Activated naive CD4-positive, alpha-beta T cell treated with anti-CD3 and anti-CD28 coated beads for 36 hours (primary cell): ENCODE measurements at places on chromosomes 12 and 14. TPM values are rescaled to one million over a fixed set of nuclear protein-coding genes. Genes with fewer than 3 reads are reported as not detected.

- no peak for DNase-seq
- no peaks in the 10 kb centered on the region for H3K36me3 ChIP-seq
- no peak overlapping the region for H3K27ac ChIP-seq
- H3K4me1 ChIP-seq = peaks cover 4% of the 10 kb centered on the region
These were observed 35.7 kb upstream of the NCOR2 start for GRCh38 chr12:124603100-124603541.

DNA sequence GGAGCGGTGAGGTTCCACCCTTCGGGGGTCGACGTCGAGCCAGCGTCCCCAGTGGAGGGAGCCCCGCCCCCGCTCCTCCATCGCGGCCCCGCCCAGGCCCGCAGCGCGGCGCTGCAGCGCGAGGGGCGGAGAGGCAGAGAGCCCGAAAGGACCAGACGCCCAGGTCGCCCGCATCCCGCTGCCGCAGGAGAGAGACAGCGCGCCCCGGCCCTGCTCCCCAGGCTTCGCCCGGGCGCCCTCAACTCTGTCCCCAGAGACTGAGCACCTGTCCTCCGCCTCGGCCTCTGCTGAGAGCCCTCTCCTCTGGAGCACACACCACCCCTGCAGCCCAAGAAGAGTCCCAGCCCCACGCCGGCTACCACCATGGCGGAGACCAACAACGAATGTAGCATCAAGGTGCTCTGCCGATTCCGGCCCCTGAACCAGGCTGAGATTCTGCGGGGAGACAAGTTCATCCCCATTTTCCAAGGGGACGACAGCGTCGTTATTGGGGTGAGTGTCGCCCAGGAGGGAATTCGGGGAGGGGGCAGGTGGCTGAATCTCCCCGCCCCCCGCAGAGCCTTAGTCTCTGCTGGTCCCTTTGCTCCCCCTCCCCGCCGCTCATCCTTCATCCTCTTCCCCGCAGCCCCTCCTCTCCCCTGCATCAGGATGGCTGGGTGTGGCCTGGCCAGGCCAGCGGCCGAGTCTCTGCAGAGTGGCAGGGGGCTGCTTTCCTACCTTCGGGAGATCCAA is at the start of gene KIF5A:
Gene KIF5A, plus strand, starts transcription at position 136 of the 732 bp plus-strand sequence. Its CDS starts 228 bp downstream, at position 364.
- H3K4me3 ChIP-seq = peak within 1 kb of the TSS; percentile 72
- H3K36me3 ChIP-seq = no peaks in the 10 kb centered on the region
- no peak within 1 kb of the TSS for H3K27ac ChIP-seq
- DNase-seq = peak; percentile 63
- H3K27me3 ChIP-seq = no peaks in the 10 kb centered on the region
- H3K4me1 ChIP-seq = peaks cover 36% of the 10 kb centered on the region

DNA sequence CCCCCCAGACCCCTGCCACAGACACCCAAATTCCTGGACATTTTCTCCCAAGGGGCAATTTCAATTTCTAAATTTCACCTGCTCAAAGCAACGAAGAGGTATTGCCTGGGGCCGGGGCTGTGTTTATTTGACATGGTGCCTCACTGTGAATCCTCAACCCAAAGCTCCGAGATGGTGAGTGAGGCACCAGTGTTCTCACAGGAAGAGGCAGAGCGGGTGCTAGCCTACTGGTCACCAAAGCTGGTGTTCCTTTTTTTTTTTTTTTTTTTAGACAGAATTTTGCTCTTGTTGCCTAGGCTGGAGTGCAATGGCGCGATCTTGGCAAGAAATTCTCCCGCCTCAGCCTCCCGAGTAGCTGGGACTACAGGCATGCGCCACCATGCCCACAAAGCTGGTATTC is 14.8 kb upstream of the SH2B3 start:
- H3K27me3 ChIP-seq = no peaks in the 10 kb centered on the region
- H3K4me3 ChIP-seq = no peak overlapping the region
- no peak for DNase-seq
- no peaks in the 10 kb centered on the region for H3K36me3 ChIP-seq

DNA sequence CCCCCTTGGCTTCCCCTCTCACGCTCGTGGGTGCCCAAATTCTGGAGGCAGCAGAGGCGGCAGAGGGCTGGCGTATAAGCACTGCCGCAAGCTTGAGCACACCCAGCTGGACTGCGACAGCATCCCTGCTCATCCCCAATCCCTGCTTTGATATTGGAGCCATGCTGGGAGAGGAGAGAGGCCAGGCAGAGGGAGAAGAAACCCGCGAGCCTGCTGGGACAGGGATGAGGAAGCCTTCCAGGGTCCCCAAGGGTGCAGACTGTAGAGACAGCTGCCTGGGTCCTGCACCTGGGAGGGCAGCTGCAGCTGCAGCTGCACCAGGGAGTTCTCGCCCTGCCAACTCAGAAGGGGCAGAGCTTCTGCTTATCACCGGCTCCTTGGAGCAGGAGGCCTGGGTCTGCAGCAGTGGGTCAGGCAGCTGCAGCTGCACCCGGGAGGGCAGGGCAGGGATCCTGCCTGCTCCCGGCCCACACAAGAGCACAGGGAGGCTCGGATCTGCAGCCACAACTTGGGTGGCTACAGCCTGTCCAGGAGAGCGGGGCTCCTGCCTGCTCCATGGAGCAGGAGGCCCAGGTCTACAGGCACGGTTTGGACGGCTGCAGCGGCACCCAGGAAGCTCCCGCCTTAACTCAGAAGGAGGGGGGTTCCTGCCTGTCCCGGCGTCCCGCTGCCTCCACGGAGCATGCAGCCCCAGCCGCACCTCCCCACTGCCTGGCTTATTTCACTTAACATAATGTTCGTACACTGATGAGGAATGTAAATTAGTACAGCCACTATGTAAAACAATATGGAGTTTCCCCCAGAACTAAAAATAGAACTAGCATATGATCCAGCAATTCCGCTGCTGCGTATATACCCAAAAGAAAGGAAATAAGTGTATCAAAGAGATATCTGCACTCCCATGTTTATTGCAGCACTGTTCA is 60.4 kb upstream of the SGPP1 start:
- H3K27me3 ChIP-seq = no peaks in the 10 kb centered on the region
- H3K27ac ChIP-seq = no peak overlapping the region
- no peaks in the 10 kb centered on the region for H3K4me1 ChIP-seq
- no peak overlapping the region for H3K4me3 ChIP-seq
- H3K36me3 ChIP-seq = no peaks in the 10 kb centered on the region

Gene C14orf180
- total RNA-seq = not detected

DNA sequence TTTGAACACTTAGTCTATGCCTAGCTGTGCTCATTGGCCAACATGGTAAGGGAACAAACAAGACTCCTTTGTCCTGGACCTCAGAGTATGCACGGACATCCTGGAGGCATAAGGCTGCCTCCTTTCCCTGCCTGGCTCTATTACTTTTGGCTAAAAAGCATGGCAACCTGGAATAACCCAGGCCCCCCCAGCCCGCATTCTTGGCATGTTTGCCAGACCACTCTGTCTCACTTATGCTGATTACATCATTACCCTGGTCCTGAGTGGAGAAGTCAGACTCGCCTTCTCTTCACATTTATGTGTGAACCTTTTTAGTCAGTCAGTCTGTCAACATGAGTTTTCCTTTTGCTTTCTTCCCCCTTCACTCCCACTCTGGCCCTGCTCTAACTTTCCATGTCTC is 58.0 kb upstream of the ELK3 start:
- no peak overlapping the region for H3K4me3 ChIP-seq
- no peak overlapping the region for H3K27ac ChIP-seq
- H3K36me3 ChIP-seq = no peaks in the 10 kb centered on the region
- DNase-seq = no peak

GRCh38 chr12:8970432-8970831 is 18.9 kb upstream of the KLRG1 start:
- DNase-seq = no peak
- H3K27ac ChIP-seq = no peak overlapping the region
